ENCODE measurements at places on chromosomes 2 and 18.

DNA sequence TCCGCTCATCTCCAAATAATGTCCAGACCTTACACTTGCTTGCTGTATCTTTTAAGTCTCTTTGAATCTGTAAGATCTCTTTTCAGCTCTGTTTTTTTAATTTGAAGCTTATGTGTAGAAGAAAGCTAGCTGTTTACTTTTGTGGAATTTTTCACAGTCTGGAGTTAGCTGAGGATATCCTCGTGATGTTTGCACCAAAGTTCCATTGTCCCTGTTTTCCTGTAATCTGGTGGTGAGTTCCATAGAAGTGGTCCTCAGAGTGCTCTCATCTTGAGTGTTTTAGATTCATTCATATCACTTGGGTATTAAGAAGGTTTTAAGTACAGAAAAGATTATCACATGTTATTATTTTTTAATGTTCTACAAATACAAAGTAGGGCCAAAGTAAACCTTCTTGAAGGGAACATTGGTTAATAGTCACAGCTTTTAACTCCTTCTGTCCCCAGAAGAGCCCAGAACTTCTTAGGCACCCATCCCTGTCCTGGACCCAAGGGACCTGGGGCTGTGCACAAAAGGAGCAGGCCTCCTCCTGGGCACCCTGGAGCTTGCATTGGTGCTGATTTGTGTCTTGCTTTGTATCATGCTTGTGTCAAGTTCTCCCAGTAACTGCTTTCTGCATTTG lies 15.0 kb downstream of the MLPH start:
- DNase-seq: no peak

GRCh38 chr2:239494578-239494977 lies 93.8 kb upstream of the HDAC4 start:
- DNase-seq: no peak

DNA sequence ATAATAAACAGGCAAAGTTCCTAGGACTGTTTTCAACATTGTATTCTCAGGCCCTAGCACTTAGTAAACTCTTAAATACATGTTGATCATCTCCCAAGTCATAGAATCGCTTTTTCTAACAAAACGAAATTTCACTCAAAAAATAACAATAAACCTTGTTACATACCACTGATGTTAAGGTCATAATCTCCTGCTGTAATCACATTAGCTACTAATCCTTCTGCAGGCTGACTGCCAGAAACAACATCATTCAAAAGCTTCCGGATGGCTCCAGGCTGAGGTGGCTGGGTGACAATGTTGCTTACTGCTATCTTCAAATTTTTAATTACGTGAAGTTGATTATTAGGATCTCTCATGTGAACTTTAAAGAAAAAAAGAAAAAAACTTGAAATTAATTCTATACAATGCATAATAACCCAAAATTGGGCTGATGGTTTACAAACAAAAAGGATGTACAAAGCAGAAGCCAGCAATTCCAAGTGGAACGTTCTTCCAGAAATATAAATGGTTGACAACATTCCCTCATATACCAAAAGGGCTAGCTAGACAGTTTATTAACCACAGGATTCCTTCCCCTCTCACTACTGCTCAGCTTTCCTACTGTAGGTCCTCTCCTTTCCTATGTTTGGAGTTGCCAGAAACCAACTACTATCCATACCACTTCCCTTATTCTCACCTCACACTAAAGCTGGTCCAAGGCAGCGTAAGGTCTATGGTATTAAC lies 11.6 kb downstream of the TRAPPC8 start:
- no peak for DNase-seq

- DNase-seq: peak; percentile 1
Observed at GRCh38 chr18:77115192-77115953, 17.2 kb downstream of the MBP start.

DNA sequence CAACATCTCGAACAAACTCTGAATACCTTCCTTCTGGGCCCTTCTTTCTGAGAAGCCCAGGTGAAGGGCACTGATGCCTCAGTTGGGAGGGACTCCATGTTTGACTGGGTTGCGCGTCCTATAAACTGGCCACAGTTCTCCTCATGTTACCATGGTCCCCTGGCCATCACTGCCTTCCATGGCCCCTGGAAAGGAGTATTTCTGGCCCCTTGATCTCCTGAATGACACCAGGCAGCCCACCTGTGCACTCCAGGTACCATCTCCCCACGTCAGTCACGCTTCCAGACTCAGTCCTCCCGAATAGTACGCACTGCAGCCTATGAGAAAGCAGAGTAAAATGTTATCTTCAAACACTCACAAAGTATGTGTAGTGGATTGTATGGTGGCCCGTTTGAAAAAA lies 73.9 kb downstream of the ACKR3 start:
- no peak for DNase-seq

DNA sequence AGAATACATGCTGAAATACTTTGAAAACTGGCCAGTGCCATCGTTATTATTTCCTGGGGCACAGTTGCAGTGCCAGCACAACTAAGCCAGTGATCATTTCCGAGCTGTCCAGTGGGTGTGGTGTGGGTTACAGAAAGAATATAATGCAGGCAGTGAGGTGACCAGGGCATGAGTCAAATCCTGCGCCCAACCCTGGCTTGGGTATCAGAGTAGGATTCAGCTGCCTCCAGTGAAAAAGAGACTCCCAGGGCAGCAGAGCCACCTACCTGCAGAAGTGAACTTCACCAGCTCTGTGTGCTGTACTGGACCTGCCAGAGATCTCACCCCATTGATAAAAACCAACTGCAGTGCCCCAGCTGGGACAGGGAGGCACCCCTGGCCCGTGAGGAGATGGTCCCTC lies 18.0 kb downstream of the SLC9A2 start:
- no peak for DNase-seq

DNA sequence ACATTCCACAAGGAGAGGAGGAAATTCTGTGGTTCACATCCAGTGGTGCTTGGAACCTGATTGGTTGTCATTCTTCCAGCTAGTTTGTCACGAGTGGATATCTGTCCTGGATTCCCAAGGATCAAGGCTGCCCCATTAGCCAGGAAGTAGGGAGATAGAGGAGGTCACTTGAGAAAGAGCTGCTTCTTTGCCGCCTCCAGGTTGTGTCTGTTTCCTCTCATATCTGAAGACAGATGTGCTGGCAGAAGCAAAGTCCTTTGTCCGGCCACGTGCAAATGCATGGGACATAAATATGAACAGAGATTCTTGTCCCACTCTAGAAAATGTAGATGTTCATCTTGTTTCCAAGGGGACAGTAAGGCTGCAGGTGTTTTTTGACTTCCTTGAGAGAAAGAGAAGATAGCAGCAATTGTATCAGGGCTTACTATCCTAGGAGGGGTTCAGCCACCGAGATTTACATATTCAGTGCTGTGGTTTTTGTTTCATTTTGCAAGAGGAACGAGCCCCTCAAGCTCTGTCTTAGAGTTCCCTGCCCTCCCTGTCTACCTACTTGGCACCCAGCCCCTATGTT lies 174.4 kb downstream of the RPIA start:
- DNase-seq: no peak

- DNase-seq: no peak
Observed at GRCh38 chr2:7907041-7907440, 774.8 kb upstream of the ID2 start.

- no peak for DNase-seq
Observed at GRCh38 chr2:231037202-231037730, at the start of gene C2orf72. Gene C2orf72, plus strand, starts transcription at chr2:231037523. Its CDS starts 43 bp downstream, at chr2:231037566.

GRCh38 chr2:6824962-6825361 lies 40.7 kb downstream of the CMPK2 start:
- no peak for DNase-seq

- DNase-seq: no peak
Observed at GRCh38 chr2:184413221-184413620, 185.1 kb upstream of the ZNF804A start.

- no peak for DNase-seq
Observed at GRCh38 chr2:15169326-15170069, 391.6 kb downstream of the NBAS start.

DNA sequence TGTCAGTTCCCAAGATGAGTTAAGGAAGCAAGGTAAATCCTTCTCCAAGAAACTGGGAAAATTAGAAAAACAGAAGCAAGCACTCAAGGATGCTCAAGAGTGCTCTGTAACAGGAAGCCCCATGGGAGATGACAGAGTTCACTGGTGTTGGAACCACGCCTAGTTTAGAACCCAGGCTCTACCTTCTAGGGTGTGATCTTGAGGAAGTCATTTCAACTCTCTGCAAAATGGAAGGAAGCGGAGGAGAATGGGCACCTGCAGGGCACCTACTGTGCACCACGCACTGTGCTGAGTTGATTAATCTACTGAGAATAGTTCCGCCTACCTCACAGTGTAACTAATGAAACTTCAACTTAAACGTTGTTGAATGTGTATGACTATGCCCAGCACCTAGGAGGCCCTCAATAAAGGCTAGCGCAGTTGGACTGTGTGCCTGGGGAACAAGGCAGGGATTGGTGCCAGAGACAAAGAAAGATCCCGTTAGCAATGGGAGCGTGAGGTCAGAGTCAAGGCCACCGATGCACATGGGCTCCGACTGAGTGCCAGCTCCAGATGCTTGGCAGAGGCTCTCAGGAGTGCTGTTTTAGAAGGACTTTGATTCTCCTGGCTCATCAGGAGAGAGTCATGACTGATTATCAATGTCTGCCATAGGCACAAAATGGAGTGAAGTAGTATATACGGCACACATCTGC lies 93.7 kb downstream of the MAPK4 start:
- no peak for DNase-seq

DNA sequence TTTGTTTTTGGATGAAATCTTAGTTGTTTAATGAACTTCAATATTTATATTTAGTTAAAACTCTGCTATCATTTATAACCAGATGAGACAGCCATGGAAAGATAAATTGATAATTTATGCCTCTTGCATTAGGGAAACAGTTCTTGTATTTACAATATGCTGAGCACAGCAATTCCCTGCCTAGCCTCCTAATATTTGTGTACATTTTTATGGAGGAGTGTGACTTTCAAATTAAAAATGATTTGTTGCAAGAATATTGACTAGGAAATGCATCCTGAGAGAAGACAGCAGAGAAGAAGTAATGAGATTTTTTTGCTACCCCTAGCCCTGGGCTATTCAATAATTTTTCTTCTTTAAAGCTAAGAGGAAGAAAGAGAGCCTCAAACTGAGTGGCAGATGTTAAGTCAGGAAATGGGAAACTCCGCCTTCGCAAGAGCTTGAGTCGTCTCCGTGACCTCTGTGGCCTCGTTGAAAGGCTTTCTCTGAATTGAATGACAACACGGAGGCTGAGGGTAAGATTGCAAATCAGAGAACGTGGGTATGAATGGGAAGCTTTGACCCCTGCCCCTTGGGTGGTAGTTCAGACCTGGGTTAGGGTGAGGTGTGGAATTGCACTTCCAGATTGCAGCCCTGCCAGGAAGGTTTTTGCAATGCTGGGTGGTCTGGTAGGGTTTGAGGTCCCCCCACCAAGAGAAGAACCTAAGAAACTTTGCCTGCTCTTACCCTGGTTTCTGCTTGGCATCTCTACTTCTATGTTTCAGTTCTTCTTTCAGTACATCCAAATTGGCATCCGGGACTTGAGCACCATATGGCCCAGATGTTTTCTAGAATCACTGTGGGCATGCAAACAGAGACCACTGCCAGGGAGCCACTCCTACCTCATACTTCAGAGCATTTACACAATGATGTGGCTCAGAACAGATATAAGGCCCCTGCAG lies 210.3 kb upstream of the RBMS1 start:
- peak; percentile 21 for DNase-seq

DNA sequence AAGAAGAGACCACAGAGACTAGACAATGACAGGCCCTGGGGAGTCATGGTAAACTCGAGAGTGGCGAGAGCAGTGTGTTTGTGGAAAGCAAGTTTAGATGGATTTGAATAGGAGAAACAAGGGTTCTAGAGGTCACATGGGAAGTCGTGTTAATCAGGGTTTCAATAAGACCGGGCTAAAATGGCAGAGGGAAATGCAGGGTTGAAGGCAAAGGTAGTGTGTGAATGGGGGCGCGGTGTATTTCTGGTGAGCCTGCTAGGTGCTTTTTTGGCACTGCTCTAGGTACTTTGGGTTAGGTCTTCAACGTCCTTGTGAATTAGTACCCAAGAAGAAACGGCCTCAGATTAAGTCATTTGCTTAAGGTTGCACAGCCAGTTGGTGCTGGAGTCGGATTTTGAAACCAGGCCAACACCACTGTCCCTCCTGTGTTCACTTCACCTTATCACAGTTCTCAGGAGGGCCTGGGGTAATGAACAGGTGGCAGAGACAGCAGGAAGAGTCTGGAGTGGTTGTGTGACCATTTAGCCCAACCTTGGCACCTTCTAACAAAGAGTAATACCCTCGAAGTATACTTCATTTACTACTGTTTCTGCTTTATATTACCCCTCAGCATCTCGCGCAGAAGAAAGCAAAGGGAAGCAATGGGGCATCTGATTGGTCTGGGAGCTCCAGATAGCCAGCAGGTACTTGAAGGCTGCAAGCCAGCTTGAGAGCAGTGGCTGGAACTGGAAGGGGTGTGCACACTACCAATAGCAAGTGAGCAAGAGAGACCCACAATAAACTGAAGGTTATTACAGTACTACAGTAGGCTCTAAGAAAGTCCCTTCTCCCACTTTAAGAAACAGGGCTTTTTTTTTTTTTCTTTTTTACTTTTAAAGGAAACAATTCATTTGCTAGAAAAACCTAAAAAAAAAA lies 33.4 kb upstream of the GAREM2 start:
- DNase-seq: no peak

Measured in activated CD4-positive, alpha-beta T cell treated with anti-CD3 and anti-CD28 coated beads, Interleukin-2, amount 50 U/mL, for 48 hours (primary cell).